Activated CD4-positive, alpha-beta T cell treated with anti-CD3 and anti-CD28 coated beads, Interleukin-10, Interleukin-2, amounts not matched to agents 100 ng/mL and 50 ng/mL, durations not matched to agents 16 hours and 8 hours (primary cell): ENCODE measurements at places on chromosomes 12 and 14.
A peak's percentile ranks its signal among the peaks of the same experiment; 100 is the strongest.

- no peak for DNase-seq
These were observed 1.0 kb downstream of the IGFBP6 start for GRCh38 chr12:53098354-53098981.

GRCh38 chr14:50599700-50600444 is 39.9 kb downstream of the ATL1 start:
- peak; percentile 24 for DNase-seq

GRCh38 chr14:71388336-71388735 is 481.1 kb downstream of the PCNX1 start:
- no peak for DNase-seq

DNA sequence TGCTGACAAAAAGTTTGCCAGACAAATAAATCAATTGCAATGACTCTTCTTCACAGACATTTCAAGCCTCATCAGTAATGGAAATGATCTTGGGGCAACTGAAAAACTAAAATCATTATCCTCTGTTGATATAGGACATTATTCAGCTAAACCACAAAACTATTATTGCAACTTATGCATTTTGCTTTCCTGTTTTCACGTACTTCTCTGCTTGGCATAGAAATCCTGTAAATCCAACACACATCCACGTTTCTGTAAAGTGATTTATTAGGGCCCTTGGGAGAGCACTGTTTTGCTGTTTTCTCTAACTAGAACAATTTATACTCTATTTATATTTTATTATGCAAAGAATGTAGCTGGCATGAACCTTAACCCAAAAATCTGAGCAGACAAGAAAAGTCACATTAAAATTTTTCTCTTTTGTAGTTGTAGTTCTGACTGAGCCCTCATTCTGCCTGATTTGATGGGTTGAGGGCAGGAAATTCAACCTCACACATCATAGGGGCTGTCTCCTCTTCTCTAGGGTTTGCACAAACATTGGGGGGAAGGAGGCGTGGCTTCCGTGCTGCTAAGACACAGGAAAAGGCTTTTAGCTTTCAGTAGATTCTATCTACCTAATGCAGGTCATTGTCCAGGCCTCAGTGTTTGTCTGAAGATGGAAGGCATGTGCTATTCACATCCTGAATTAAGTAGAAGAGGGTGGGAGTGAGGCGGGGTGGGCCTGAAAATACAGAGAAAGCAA is 11.5 kb upstream of the NUP107 start:
- peak; percentile 76 for DNase-seq

- DNase-seq: no peak
These were observed 794.3 kb upstream of the NOVA1 start for GRCh38 chr14:27392153-27392552.

- DNase-seq: no peak
These were observed 4.3 kb downstream of the SEL1L start for GRCh38 chr14:81529391-81529790.
